Osteocyte (in vitro differentiated cells): ENCODE measurements at places on chromosomes 11 and 22.
A peak's percentile ranks its signal among the peaks of the same experiment; 100 is the strongest.

DNA sequence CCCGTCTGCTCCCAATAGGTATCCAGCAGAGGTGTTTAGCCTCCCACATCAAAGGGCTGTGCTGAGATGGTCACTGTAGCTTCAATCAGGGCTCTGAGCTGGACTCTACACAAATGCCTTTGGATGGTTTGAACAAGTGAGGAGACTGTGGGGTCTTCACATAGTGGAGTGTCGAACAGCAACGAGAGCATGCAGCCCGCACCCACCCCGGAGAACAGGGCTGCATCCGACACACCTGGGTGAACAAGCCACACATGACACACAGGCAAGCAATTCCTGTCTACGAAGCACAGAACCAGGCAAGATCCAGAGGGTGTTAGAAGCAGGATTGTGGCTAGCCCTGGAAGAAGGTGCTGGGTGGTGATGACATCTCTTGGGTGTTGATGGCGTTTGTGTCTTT lies 58.0 kb upstream of the FGF3 start:
- DNase-seq = peak; percentile 73

DNA sequence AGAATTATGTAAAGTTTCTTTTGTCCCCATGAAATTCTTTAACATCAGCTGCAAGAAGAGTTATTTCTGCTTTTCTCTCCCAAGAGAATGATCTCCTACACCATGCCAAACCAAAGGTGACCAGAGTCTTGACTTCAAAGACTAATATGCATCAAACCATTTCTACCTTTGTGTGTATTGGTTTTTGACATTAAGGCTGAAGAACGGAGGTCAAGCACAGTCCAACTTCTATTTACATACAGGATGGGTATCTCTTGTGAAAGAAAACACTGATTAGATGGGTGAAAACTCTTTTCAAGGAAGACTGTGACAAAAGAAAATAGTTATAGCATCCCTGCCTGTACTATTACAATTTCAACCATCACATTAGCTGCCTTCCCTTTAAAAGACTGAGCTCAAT lies 256.3 kb downstream of the CADM1 start:
- no peak for DNase-seq

DNA sequence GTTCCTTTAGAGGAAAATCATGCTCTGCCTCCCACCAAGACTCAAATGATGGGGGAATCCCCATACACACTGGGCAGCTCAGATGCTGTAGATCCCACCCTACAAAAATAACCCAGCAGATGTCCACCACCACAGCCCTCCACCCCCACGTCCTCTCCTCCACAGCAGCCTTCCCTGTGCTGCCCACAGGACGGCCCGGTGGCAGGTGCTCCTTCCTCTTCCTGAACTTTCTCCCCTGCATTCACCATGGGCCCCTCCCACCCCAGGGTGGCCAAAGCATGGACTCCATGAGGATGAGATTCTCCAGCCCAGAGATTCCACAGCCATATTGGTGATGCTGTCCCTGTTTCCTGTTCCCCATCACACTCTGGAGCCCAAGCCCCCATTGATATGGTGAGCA lies 368.3 kb downstream of the CADM1 start:
- DNase-seq = no peak

GRCh38 chr11:48216510-48216909 lies at the start of gene OR4B1:
OR4B1 (plus strand) TSS chr11:48216810; CDS start chr11:48216810, 0 bp downstream.
- DNase-seq = no peak

DNA sequence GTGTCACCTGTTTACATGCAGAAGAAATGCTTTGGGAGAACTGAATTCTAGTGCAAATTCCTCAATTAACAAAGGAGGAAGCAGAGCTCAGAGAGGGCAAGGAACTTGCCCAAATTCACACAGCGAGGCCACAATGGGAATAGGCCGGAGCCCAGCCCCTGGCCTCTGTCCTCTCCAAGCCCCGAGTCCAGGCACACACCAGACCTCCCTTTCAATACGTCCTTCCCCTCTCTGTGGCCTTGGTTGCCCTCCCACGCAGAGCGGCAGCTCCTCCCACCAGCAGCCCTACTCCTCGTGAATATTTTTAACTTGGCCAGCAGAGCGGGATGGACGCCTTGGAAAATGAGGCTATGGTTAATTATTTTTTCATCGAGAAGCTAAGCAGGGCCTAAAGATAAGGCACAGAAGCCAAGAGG lies 1.6 kb upstream of the CARD10 start:
- no peak for DNase-seq

DNA sequence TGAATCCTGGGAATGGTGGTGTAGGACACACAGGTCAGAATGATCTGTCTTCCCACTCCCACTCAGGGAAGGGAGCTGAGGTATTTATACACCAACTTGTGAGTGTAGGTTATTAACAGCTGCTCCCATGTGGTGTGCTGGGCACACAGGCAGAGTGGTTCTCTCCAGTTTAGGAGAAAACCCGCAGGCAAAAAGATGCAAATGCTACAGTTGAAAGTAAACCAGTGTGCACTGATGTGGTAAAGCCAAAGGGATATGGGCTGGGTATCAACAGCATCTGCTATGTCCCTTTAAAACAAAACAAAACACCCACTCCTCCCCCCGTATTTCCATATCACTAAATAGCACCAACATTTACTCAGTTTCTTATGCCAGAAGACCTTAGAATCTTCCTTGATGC lies 75.4 kb upstream of the SYT13 start:
- no peak for DNase-seq

DNA sequence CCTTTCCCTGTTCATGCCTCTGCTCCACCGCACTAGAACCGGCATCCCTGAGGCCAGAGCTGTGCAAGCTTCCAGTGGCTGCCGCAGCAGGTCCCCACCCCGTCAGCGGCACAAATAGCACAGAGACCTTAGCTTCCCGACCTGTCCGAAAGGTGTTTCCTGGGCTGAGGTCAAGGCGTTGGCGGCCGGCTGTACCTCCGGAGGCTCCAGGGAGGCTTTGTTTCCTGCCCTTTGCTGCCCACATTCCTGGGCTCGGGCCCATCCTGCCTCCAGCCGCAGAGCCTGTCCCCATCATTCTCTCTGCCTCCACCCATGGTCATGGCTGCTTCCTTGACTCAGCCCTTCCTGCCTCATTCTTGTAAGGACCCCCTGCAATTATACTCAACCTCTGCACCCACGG lies 31.2 kb downstream of the ARHGAP8 start:
- no peak for DNase-seq

DNA sequence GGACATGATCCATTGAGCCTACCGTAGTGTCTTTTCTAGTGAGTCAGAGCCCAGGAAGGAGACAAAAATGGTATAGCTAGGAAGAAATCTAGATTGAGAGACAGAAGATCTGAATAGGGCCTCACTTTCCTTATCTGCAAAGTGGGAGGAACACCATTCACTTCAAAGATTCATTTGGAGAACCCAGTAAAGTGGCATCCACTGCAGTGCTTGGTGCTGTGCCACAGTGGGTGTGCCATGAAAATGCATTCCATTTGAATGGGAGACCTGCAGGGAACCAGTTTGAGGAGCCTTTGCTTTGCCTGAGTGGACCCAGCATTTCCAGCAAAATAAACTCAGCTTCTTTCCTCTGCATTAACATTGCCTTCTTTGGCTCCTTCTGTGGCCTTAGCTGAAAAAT lies 470.5 kb upstream of the CADM1 start:
- no peak for DNase-seq

GRCh38 chr11:123200264-123200663 lies 5.2 kb upstream of the CLMP start:
- no peak for DNase-seq

DNA sequence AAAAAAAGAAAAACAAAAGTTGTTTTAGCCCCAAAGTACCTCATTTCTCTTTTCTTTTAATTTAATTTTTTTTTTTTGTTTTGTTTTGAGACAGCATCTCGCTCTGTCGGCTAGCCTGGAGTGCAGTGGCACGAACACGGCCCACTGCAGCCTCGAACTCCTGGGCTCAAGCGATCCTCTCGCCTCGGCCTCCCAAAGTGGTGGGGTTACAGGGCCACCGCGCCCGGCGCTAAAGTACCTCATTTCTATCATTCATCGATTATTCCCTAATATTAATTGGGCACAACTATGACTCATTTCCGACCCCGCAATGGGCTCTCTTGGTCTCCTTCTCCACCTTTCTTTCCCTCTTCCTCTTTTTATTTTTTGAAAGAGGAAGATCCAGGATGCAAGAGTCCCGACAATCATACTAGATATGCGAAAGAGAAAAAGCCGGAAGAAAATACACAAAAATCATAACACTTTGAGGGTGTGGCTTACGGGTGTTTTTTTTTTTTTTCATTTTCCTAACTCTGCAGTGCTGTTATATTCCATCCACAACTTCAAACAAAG lies 475 bp upstream of the AIP start:
- DNase-seq = no peak

DNA sequence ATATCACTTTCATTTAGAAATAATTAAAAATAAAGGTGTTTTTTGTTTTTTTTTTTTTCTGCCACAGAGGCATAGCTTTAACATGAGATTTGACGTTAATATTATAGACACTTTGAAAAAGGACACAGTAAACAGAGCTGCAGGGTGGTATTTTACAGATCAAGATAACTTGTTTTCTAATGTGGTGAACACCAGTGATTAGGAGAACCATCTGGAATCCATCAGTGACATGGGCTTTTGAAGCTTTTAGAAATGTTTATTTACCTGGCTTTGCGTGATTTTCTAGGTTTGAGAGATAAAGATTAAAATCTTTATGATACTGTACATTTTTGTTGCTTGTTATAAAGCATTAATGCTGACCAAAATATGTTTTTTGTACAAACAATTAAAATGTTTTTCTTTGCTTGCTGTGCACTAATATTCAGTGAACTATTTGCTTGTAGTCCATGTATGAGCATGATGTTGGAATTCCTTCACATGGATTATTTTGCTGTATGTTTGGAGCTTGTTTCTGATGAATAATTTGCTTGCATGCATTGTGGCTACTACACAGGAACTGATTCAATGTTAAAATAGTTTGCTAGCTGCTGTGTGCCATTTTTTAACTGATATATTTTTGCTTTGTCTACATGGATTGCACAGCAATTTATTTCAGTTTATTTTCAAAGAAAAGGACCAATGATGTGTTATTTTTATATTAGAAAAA lies 352.1 kb upstream of the NARS2 start:
- DNase-seq = no peak

DNA sequence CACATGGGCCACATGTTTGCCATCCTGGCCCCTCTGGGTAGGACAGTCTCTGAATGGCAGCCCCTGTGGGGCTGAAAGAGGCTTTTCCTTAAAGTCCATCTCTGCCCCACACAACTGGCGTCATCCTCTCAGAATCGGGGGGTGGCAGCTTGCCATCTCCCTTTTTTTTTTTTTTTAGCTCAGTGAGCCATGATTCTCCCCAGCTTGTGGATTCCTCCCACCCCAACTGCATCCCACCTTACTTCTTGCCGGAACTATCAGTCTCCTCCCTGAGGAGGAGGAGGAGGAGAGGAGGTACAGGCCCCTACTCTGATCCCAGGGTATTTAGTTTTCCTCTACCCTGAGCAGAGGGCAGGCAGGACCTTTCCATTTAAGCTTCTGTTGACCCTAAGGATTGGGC lies 3.4 kb downstream of the DGKZ start:
- DNase-seq = no peak
